ENCODE measurements at places on chromosomes 2 and 18. TPM values are rescaled to one million over a fixed set of nuclear protein-coding genes. Genes with fewer than 3 reads are reported as not detected.

- DNase-seq = no peak
Observed at GRCh38 chr2:218883491-218884490, 3.1 kb downstream of the WNT10A start.

Gene FHOD3
- 0.34 TPM for total RNA-seq

GRCh38 chr18:55918444-55918843, 330.5 kb upstream of the TCF4 start:
- no peak for DNase-seq

GRCh38 chr2:113126845-113127645, at the start of gene IL1RN:
Gene IL1RN (plus strand): TSS chr2:113127598. CDS start chr2:113127625, 27 bp downstream.
- no peak for DNase-seq
